Gastrocnemius medialis (tissue), 4 donors: ENCODE measurements at places on chromosomes 2 and 18. TPM values are rescaled to one million over a fixed set of nuclear protein-coding genes. Genes with fewer than 3 reads are reported as not detected.

DNA sequence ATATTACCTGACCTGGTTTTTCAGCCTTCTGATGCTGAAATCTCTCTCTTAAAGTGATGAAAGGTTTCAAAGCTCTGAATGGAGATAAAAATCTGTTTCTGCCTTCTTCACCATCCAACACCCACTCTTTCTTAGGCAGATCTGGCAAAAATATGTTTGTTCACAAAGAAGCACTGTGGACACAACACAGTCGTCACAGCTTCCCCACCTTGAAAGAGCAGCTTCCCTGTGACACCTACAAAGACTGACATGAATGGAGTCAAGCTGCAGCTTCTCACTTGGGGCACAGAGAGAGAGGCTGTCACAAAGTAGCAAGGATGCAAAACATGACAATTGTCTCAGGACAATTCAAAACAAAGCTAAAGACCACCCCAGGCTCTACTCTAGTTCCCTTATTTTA lies 86.5 kb downstream of the ICOS start:
- H3K4me3 ChIP-seq, result no peak overlapping the region
- DNase-seq, result no peak
- H3K27me3 ChIP-seq, result no peaks in the 10 kb centered on the region
- H3K27ac ChIP-seq, result no peak overlapping the region
- no peaks in the 10 kb centered on the region for H3K36me3 ChIP-seq

DNA sequence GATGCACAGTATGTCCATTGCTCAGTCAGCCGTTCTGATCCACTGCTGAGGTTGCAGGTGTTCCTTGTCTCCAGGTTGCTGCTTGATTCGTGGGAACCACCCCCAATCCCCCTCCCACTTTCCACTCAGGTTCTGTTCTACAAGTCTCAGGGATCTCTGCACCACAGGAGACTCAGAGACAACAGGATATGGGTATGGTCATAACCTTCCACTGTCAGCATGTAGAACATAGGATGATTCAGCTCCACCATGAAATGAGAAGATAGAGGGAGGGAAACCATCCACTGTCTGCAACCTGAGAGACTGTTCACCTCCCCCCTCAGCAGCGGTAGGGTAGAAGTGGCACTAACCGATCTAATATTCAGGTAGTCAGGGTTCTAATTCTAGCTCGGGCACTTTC lies 19.0 kb upstream of the KLF7 start:
- H3K27me3 ChIP-seq, result no peaks in the 10 kb centered on the region
- no peaks in the 10 kb centered on the region for H3K36me3 ChIP-seq
- no peak overlapping the region for H3K27ac ChIP-seq

DNA sequence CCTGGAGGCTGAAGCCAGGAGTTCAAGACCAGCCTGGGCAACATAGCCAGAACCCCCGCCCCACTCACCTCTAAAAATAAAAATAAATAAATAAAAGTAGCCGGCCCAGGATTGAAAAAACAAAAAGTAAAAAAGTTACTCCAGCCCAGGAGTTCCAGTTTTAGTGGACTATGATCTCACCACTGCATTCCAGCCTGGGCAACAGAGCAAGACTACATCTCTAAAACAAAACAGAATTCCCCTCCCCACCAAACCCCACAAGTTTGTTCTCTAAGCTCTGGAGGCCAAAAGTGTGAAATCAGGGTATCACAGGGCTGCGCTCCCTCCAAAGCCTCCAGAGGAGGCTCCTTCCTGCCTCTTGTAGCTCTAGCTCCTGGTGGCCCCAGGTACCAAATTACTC lies 1.7 kb downstream of the D2HGDH start:
- H3K27ac ChIP-seq, result no peak overlapping the region
- H3K4me1 ChIP-seq, result peaks cover 12% of the 10 kb centered on the region
- no peak overlapping the region for H3K4me3 ChIP-seq
- no peaks in the 10 kb centered on the region for H3K27me3 ChIP-seq
- DNase-seq, result no peak
- no peaks in the 10 kb centered on the region for H3K36me3 ChIP-seq

DNA sequence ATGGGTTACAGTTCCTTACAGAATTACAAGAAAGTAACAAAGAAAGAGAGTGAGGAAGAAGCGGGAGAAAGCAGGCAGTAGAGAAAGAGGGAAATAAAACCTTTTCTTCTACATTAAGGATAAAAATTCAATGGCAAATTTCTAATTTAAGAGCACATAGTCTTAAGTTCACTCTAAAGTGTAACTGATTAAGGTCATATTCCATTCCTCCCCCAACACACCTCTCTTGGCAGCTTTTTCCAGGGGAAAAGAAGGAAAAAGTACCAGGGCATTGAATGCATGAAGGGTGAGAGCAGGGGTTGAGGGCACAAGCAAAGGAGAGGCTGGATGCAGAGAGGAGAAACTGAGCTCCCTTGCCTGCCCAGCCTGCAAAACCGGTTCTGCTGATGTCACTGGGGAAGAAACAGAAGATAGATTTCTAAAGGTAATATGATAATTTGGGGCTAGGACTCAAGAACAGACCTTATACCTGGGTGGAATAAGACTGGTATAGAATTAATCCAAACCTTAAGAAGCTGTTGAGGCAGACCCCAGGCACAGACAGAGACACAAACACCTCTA lies 4.6 kb downstream of the ACMSD start:
- no peak for DNase-seq
- no peaks in the 10 kb centered on the region for H3K36me3 ChIP-seq
- H3K4me3 ChIP-seq, result no peak overlapping the region
- no peaks in the 10 kb centered on the region for H3K27me3 ChIP-seq

GRCh38 chr2:18506883-18507509 lies 53.5 kb downstream of the RDH14 start:
- H3K27ac ChIP-seq, result no peak overlapping the region
- H3K4me1 ChIP-seq, result no peaks in the 10 kb centered on the region
- no peaks in the 10 kb centered on the region for H3K27me3 ChIP-seq
- DNase-seq, result no peak

DNA sequence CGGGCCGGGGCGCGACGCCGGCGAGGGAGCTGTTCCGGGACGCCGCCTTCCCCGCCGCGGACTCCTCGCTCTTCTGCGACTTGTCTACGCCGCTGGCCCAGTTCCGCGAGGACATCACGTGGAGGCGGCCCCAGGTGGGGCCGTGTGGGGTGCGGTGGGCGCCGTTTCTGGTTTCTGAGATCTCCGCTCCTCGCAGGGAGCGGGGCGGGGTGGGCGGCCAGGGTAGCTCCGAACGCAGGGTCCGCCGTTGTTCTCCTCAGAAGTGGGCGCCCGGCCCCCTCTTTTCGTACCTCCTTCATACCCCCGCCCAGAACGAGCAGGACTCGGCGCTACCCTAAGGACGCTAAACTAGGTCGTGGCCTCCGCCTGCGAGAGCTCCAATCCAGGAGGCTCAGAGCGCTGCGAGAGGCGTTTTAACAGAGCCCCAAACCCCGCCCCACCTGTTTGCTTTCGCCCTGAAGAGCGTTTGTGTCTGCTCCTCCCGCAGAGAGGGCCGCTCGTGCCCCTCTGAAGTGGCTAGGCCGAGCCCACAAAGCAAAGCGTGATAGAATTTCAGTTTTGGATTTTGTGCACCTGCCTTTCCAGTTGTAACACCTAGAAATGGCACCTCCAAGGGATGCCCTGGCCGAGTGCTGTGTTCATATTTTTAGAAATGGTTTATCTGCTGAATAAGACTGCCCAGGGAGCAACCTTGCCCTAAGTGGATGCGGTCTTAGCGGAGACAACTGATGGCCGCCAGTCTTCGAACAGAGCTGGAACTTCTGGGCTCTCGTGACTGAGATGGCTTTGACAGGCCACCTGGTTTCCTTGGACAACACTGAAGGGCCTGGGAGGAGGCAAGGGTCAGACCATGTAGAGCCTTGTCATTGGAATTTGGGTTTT lies 626 bp downstream of the CAPN10 start:
- no peaks in the 10 kb centered on the region for H3K36me3 ChIP-seq
- no peaks in the 10 kb centered on the region for H3K27me3 ChIP-seq
- peak overlapping the region; percentile 98 for H3K27ac ChIP-seq
- no peak for DNase-seq

- H3K36me3 ChIP-seq, result no peaks in the 10 kb centered on the region
- no peak overlapping the region for H3K4me3 ChIP-seq
- H3K27me3 ChIP-seq, result no peaks in the 10 kb centered on the region
- DNase-seq, result no peak
- H3K27ac ChIP-seq, result no peak overlapping the region
These were observed 56.9 kb downstream of the SRBD1 start for GRCh38 chr2:45554073-45554741.

DNA sequence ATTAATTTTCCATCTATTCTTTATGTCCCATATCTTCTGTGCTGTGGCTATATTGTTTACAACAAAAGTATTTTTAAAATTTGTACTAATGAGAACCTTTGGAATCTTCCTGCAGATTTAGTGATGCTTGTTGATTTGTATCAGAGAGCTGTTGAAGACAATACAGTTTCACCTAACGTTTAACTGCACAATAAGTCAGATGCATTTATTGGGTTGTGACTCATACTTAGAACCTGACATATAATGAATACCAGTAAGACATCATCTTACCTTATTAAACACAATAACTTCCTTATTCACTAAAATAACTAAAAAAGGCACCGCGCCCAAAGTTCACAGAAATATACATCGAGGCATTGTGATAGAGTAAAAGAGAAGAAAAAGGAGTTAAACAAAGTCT lies 43.8 kb upstream of the IL1R1 start:
- H3K4me3 ChIP-seq, result no peak overlapping the region
- DNase-seq, result no peak
- no peaks in the 10 kb centered on the region for H3K36me3 ChIP-seq
- no peak overlapping the region for H3K27ac ChIP-seq

Gene CHST9
- not detected for total RNA-seq

Gene RAX
- total RNA-seq, result not detected

Gene HOXD9
- 0.34 TPM for total RNA-seq
